Fibroblast of lung (primary cell): ENCODE measurements at places on chromosomes 3 and 15. TPM values are rescaled to one million over a fixed set of nuclear protein-coding genes. Genes with fewer than 3 reads are reported as not detected.

Gene SLCO3A1
- 16.8 and 28.1 TPM in 2 replicates for polyA plus RNA-seq

GRCh38 chr15:41886741-41887140, 7.1 kb downstream of the SPTBN5 start:
- no peak for DNase-seq

Gene NRG4
- polyA plus RNA-seq, result 0.01 TPM in 1 of 2 replicates, not detected in the other

- DNase-seq, result peak; percentile 48
These were observed 1.3 kb downstream of the RAP2B start for GRCh38 chr3:153163393-153163724.

Gene SNTN
- not detected in 2 replicates for polyA plus RNA-seq

Gene COL6A5
- 0.06 TPM in 1 of 2 replicates, not detected in the other for polyA plus RNA-seq

GRCh38 chr3:105862217-105862616, 6.6 kb downstream of the CBLB start:
- no peak for DNase-seq

DNA sequence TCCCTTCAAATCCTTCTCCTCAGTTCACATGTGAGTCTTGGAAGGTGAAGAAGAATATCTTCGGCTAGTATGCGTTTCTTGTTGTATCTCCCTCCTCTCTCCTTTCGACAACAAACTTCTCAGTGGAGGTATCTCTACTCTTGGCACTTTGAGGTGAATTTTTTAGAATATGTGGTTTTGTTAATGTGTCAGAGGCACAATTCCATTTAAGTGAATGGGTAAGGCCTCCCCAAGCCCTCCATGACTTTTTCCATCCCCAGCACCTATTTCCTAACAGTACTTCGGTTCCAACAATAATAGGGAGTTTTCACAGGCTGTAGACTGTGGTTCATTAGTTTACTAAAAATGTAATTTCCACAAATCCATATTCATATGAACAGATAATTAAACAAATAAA, 74.2 kb downstream of the TM4SF4 start:
- no peak for DNase-seq

- DNase-seq, result peak; percentile 25
These were observed 53.9 kb upstream of the TTC14 start for GRCh38 chr3:180548050-180548449.

Gene GOLGA8J
- not detected in 2 replicates for polyA plus RNA-seq

DNA sequence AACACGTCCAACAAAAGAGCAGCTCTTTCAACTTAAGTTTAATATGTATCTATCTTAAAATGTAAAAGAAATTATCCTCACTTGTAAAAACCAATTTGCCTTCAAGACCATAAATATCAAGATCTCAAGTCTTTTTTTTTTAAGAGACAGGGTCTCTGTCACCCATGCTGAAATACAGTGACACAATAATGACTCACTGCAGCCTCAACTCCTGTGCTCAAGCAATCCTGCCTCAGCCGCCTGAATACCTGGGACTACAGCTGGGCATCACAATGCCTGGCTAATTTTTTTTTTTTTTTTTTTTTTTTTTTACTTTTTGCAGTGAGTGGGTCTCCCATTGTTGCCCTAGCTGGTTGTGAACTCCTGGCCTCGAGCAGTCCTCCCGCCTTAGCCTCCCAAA, 26.0 kb downstream of the ACAP2 start:
- DNase-seq, result no peak

DNA sequence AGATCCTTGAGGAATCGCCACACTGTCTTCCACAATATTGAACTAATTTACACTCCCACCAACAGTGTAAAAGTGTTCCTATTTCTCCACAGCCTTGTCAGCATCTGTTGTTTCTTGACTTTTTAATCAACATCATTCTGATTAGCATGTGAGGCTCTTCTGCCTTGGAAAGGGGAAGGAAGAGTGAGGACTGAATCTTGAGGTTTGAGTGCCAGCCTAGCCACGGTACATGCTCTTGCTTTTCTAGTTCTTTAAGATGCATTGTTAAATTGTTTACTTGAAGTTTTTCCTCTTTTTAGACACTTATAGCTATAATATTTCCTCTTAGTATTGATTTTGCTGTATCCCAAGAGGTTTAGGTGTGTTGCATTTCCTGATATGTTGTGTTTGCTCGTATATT, 596.1 kb downstream of the OTOL1 start:
- DNase-seq, result no peak

DNA sequence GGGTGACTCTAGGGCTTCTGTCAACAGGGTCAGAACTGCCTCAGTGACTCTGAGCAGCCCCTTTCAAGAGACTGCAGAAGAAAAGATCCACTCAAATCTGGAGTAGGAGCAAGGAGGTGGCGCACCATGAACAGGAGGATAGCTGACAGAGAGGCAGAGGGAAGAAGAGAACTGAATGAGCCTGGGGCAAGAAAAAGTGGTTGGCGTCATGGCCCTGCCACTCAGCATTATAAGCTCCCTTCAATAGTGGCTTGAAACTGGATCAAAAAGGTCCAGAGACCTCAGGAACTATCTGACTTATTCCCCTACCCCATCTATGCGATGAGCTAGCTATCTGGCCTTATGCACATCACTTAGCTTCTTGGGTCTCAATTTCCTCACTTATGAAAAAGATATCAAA, 66.6 kb downstream of the NCEH1 start:
- no peak for DNase-seq

- no peak for DNase-seq
These were observed 272.8 kb upstream of the ARRDC4 start for GRCh38 chr15:97687654-97688053.

- no peak for DNase-seq
These were observed 3.5 kb upstream of the MESP1 start for GRCh38 chr15:89754361-89755154.

Gene NCK1
- 56.2 and 62.7 TPM in 2 replicates for polyA plus RNA-seq

Gene SRGAP3
- polyA plus RNA-seq, result 0.92 and 1.4 TPM in 2 replicates

Gene KIF7
- 2.9 and 3.6 TPM in 2 replicates for polyA plus RNA-seq

GRCh38 chr15:38702178-38702912, 137.7 kb upstream of the RASGRP1 start:
- no peak for DNase-seq

- no peak for DNase-seq
These were observed 598.4 kb downstream of the FGF12 start for GRCh38 chr3:192128922-192129321.

- no peak for DNase-seq
These were observed 18.2 kb upstream of the EOGT start for GRCh38 chr3:69031635-69032034.

Gene CFAP161
- not detected in 2 replicates for polyA plus RNA-seq

DNA sequence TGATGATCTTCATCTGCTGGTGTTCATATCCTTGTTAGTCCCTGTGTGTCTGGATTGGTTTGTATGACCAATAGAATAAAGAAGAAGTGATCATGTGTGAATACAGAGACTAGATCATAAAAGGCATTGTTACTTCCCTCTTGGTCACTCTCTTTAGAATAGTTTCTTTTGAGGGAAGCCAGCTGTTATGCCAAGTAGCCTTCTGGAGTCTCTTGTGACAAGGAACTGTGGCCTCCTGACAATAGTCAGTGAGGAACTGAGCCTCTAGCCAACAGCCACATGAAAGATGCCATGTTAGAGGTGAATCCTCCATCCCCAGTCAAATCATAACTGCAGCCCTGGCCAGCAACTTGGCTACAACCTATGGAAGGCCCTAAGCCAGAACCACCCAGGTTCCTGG, 63.0 kb upstream of the SMAD3 start:
- DNase-seq, result no peak
